ENCODE measurements at places on chromosomes 1 and 21.

GRCh38 chr1:20057886-20058420 is 12.0 kb upstream of the PLA2G5 start:
- no peak for DNase-seq

DNA sequence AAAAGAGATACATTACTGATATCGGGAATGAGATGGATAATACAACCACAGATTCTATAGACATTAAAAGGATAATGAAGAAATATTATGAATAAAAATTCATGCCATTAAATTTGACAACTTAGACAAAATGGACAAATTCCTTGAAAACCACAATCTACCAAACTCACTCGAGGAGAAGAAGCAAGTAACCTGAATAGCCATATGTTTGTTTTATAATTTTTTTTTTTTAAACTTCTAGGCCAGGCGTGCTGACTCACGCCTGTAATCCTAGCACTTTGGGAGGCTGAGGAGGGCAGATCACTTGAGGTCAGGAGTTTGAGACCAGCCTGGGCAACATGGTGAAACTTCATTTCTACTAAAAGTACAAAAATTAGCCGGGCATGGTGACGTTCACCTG is 327.9 kb downstream of the VAV3 start:
- DNase-seq, result no peak

DNA sequence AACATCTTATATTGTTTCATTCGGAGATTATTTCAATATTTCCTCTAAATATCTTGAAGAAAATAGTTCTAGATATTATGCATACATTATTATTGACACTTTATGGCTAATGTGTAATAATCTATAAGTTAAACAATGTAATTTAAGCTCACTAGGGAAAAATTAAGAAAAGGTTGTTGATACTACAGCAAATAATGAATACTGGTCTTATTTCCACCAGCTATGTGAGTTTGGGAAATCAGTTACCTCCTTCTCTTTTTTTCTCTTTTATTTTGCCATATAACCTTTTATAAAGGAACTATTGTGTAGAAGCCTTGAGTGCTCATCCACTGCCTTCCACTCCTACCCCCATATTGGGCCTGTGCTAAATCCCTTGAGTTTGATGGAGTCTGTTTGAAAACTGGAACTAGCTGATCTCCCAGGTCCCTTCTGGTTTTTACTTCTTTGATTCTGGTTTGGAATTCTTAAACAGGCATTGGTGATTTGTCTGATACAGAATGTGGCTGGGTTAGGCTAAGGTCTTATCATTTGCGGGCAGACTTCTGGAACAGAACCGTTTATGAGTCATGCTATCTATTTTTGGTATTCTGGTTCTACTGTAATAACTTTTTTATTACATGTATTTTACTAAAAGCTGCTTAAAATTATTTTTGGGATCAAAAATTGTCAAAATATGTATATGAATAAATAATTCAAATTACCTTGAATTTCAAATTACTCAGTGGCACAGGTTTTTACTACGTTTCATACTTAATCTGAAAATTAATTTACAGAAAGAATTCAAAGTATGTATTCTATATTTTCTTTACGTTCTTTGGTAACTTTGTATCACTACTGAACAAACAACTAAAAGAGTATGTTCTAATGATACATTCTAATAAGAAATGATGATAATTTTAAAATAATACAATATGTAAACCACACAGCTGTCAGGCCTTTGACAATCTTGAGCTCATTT is 5.0 kb upstream of the CDC14A start:
- no peak for DNase-seq

DNA sequence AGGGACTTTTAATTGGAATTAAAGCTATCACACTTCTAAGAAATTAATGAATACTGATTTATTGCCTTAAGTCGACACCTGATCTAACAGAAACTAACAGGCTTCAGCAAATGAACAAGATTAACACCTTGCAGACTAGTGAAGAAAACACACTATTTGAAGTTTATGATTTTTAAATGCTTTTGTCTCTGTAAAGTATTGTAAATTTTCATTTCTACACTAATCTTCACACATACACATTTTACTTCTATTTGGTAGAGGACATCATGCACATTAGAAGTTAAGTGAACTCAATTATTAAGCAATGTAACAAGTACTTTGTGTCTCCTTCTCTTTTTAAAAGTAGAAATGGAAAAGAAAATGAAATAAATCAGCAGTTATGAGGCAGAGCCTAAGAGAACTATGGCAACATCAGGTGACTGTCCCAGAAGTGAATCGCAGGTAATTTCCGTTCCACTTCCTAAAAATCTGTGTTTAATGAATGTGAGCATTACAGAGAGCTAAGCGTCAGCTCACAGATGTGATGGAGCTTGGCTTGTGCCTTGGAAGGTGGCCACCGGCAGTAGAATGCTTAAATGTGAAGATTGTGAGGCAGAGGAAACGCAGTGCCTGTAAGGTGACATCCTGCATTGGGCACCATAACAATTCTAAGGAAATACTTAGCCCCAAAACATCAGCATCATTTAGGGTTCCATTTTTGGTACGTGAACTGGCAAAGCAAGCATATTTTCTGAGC is 1.2 kb downstream of the PRMT2 start:
- DNase-seq, result no peak

DNA sequence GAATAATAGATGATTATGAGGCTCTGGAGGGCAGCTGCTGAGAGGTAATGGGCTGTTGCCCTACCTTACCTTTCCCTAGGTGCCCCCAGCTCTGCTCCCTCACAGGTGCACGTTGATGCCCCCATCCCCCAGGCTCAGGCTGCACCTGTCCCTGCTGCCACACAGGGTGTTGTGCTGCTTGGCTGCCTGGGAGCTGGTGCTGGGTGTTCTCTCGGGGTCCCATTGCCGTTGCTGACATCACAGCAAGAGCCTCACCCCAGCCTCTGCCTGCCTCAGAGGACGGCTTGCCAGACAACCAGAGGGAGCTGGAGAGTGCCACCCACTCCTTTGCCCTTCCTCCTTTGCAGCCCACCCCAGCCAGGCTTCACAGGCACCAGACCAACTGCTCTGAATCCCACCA is 31.4 kb upstream of the DMBX1 start:
- no peak for DNase-seq

- DNase-seq, result no peak
Measured at GRCh38 chr1:109523706-109524105, 14.2 kb upstream of the AMIGO1 start.

- no peak for DNase-seq
Measured at GRCh38 chr1:67952071-67952470, 98.4 kb downstream of the DIRAS3 start.

- DNase-seq, result no peak
Measured at GRCh38 chr1:88421997-88422396, 262.1 kb upstream of the PKN2 start.
